ENCODE measurements at places on chromosomes 16 and 17. TPM values are rescaled to one million over a fixed set of nuclear protein-coding genes. Genes with fewer than 3 reads are reported as not detected.

The KRT28 gene
- total RNA-seq = not detected

- no peak for DNase-seq
Measured at GRCh38 chr16:19963301-19963700, 78.7 kb upstream of the GPRC5B start.

DNA sequence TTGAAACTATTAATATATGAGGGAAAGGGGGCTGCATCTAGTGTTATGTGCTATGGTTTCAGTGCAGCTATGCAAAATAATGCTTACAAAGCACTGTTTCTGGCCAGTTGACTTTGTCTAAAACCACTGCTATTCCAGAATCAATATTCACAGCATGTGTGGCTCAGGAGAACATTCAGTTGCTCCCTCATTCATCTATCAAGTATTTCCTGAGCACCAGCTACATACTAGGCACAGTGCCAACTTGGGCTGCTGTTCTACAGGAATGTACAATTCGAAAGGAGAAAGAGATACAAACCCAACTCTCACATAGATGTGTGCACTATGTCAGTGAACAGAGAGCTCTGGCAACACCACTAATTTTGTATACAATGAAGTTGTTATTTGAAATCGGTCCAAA is 183.0 kb downstream of the PHKB start:
- DNase-seq = no peak

GRCh38 chr17:31522284-31522931 is 130.9 kb downstream of the RAB11FIP4 start:
- DNase-seq = no peak

- DNase-seq = no peak
Measured at GRCh38 chr16:12025472-12025871, 48.9 kb downstream of the SNX29 start.

DNA sequence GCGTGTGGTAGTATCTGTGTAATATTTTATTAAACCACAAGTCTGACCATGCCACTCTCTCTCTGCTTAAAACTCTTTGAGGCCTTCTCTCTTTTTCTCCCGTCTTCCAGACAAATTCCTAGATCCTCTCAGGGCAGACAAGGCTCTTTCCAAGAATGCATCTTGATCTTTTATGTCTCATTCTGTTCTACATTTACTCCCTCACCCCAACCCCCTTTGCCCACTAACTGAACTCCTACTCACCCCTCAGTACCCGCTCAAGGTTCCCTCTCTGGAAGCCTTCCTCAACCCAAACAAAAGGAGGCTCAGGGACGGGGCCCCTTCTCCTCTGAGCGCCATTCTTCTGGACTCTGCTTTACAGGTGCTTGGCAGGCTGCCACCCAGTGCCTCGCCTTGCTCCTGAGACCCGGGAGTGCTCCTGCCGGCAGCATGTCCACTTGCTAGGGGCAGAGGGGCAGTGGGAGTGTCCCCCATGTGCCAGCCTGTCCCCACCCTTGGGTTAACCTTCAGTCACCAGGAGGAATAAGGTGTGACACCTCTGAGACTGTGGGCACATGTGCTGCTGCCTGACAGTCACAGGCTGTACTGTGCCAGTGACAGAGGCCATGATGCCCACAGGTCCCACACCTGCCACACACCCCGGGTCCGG is 9.2 kb downstream of the SLC13A2 start:
- DNase-seq = no peak

- no peak for DNase-seq
Measured at GRCh38 chr16:687499-687898, 2.7 kb downstream of the WDR24 start.

GRCh38 chr16:3793161-3793576 is 75.8 kb upstream of the TRAP1 start:
- DNase-seq = no peak
